ENCODE measurements at places on chromosomes 2 and 18. TPM values are rescaled to one million over a fixed set of nuclear protein-coding genes. Genes with fewer than 3 reads are reported as not detected.

DNA sequence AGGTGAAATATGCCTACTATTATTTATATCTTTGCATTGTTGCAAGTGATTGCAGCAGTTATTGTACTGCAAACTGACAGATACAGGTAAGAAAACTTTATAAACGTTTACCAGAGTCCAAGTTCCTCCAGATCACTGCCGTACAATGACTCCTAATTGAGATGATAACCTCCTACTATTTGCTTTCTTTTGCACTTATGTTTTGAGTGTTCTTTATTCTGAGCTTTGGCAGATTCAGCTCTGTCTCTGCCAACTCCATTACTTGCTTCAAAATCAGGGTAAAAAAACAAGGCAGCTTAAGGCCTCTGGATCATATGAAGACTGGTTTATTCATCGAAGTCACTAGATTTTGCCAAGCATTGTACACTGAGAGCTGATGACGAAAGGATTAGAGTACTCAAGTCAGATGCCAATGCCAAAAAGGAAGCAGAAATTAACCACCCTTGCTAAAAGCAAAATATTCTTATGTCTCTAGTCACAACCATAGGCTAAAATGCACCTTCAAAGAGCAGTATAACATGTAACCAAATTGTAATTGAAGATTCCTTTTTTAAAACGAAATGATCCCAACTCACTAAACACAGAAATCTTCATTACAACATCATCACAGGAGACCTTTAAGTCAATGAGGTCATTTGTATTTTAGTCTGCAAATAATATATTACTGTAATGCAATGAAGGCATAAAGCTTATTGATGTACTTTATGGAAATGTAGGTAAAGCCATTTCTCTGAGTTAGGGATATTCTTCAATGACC, 10.5 kb upstream of the IKZF2 start:
- H3K4me3 ChIP-seq = no peak overlapping the region
- no peaks in the 10 kb centered on the region for H3K27me3 ChIP-seq
- H3K36me3 ChIP-seq = no peaks in the 10 kb centered on the region
- no peak for DNase-seq
- no peaks in the 10 kb centered on the region for H3K4me1 ChIP-seq

DNA sequence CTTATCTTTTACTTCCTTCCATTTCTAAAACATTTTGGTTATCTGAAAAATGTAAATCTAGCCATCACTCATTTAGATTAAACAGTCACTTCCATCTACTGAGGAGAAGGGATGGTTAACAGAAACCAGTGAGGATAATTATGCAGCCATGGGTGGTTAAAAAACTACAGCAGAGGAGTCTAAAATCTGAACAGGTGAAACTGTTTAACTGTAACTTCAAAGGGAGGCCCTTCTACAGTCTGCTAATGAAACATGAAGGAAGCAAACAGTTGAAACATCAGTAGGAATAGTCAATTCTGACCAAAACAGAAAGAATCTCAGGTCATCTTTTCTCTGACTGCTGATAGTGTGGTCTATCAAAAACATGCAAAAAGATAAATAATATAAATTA, 71.0 kb downstream of the DTNB start:
- H3K27me3 ChIP-seq = no peaks in the 10 kb centered on the region
- DNase-seq = no peak
- H3K27ac ChIP-seq = no peak overlapping the region
- H3K4me1 ChIP-seq = no peaks in the 10 kb centered on the region
- no peak overlapping the region for H3K4me3 ChIP-seq
- no peaks in the 10 kb centered on the region for H3K36me3 ChIP-seq

DNA sequence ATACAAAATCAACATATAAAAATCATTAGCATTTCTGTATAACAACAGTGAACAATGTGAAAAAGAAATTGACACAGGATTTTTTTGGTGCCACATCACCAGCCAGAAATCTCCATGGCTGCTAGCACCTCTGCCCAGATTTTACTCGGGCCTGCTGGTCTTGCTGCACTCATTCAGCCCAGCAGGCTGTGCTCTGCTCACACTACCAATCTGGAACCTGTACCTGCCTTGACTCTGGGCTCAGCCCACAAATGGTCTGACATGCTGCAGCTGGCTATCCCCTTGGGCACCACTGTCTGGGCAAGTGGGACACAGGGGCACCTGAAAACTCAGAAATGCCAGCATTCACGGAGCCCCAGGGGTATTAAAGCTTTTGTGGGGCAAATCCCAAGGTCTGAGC, 392.5 kb upstream of the NRXN1 start:
- no peak overlapping the region for H3K4me3 ChIP-seq
- DNase-seq = peak; percentile 45
- H3K27ac ChIP-seq = no peak overlapping the region
- H3K4me1 ChIP-seq = no peaks in the 10 kb centered on the region
- H3K27me3 ChIP-seq = no peaks in the 10 kb centered on the region

- H3K36me3 ChIP-seq = peaks cover 9% of the 10 kb centered on the region
- no peak for DNase-seq
- no peak overlapping the region for H3K27ac ChIP-seq
Observed at GRCh38 chr18:21820033-21820810, 79.6 kb downstream of the MIB1 start.

DNA sequence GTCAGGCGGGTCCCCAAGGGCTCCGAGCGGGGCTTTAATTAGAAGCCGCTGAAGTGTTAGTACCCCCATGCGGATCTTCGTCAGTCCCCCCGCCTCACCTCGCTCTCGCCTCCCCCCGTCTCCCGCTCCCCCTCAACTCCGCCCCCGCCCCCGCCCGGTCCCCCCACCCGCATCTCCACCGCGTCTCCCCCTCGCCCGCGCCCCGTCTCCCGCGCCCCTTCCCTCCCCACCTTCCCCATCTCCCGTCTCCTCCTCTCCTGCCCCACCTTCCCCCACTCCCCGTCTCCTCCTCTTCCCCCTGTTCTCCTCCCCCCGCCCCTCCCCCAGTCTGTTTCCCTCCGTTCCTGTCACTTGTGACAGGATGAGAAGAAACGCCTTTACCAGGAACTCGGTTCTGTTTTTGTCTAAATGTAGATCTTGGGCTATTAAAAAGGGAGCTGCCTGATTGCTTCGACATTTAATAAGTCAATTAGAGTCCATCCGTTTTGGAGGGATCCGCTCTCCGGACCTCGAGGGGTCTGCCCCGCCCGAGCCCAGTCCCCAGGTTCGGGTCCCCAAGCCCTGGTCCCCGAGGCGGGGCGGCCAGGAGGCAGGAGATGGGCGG, 969 bp upstream of the ALKAL2 start:
- H3K4me3 ChIP-seq = peak overlapping the region; percentile 40
- H3K27ac ChIP-seq = no peak overlapping the region
- peaks cover 90% of the 10 kb centered on the region for H3K27me3 ChIP-seq
- no peaks in the 10 kb centered on the region for H3K36me3 ChIP-seq
- peaks cover 18% of the 10 kb centered on the region for H3K4me1 ChIP-seq
- DNase-seq = peak; percentile 23

GRCh38 chr2:191262436-191262835, 17.2 kb downstream of the MYO1B start:
- H3K4me1 ChIP-seq = peaks cover 14% of the 10 kb centered on the region
- H3K27me3 ChIP-seq = no peaks in the 10 kb centered on the region
- H3K36me3 ChIP-seq = no peaks in the 10 kb centered on the region
- no peak overlapping the region for H3K27ac ChIP-seq
- no peak overlapping the region for H3K4me3 ChIP-seq

DNA sequence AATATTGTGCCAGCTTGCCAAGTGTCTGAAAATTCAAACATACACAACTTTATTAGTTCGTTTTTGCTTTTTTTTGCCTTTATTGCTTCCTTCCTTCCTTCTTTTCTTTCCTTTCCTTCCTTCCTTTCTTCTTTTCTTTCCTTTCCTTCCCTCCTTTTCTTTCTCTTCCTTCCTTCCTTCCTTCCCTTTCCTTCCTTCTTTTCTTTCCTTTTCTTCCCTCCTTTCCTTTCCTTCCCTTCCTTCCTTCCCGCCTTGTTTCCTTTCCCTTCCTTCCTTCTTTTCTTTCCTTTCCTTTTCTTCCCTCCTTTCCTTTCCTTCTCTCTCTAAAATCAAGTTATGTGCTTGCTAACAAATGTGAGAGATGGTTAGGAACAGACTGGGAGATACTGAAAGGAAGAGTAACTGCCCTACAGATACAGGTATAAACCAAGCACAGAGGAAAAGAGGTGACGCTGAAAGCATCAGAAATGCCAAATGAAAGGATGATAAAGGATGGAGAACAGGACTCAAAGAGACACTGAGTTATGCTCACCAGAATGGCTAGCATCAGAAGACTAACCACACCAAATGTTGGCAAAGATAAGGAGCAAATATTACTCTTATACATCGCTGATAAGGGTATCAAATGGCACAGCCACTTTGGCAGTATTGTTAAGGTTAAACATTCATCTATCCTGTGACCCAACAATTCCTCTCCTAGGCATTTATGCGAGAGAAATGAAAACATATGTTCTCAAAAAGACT, 151.6 kb downstream of the MREG start:
- no peaks in the 10 kb centered on the region for H3K27me3 ChIP-seq
- no peaks in the 10 kb centered on the region for H3K36me3 ChIP-seq
- no peaks in the 10 kb centered on the region for H3K4me1 ChIP-seq
- no peak overlapping the region for H3K4me3 ChIP-seq
- no peak for DNase-seq

- no peaks in the 10 kb centered on the region for H3K36me3 ChIP-seq
- peak overlapping the region; percentile 51 for H3K4me3 ChIP-seq
- H3K27me3 ChIP-seq = peaks cover 19% of the 10 kb centered on the region
- peak; percentile 38 for DNase-seq
Observed at GRCh38 chr2:126657148-126657635, 1.2 kb downstream of the GYPC start.

GRCh38 chr2:160213511-160213910, 13.4 kb upstream of the ITGB6 start:
- H3K27me3 ChIP-seq = no peaks in the 10 kb centered on the region
- no peaks in the 10 kb centered on the region for H3K36me3 ChIP-seq
- no peak for DNase-seq
- peaks cover under 1% of the 10 kb centered on the region for H3K4me1 ChIP-seq
- no peak overlapping the region for H3K27ac ChIP-seq

GRCh38 chr18:50518787-50519546, 40.9 kb upstream of the MAPK4 start:
- no peak overlapping the region for H3K27ac ChIP-seq
- H3K4me1 ChIP-seq = peaks cover 19% of the 10 kb centered on the region
- DNase-seq = no peak
- H3K27me3 ChIP-seq = no peaks in the 10 kb centered on the region

GRCh38 chr2:12501469-12502158, 215.1 kb upstream of the TRIB2 start:
- no peak for DNase-seq
- no peak overlapping the region for H3K27ac ChIP-seq

DNA sequence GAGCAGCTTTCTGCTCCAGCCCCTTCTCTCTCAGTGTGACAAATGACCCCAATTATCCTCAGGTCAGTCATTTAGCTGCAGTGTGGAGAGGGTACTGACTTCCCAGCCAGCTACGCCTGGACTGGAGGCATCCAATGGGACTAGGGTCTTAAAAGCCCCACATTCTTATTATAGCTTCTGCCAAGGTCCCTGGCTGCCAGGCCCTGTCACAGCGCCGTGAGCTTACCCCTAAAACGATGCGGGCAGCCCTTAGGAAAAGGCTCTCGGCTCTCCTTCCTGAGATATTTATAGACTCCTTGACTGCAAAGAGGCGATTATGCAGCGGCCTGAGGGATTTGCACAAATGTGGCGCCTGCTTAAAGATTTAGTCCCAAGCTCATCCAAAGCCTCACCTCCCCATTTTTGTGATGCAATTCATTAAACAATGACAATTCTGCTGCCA, 69.2 kb upstream of the EDAR start:
- no peaks in the 10 kb centered on the region for H3K36me3 ChIP-seq
- peaks cover 24% of the 10 kb centered on the region for H3K4me1 ChIP-seq
- no peaks in the 10 kb centered on the region for H3K27me3 ChIP-seq
- peak overlapping the region; percentile 32 for H3K27ac ChIP-seq

GRCh38 chr18:56443166-56443907, 195.1 kb downstream of the TXNL1 start:
- H3K27me3 ChIP-seq = no peaks in the 10 kb centered on the region
- no peaks in the 10 kb centered on the region for H3K36me3 ChIP-seq
- H3K4me1 ChIP-seq = no peaks in the 10 kb centered on the region
- peak; percentile 16 for DNase-seq
- no peak overlapping the region for H3K27ac ChIP-seq

DNA sequence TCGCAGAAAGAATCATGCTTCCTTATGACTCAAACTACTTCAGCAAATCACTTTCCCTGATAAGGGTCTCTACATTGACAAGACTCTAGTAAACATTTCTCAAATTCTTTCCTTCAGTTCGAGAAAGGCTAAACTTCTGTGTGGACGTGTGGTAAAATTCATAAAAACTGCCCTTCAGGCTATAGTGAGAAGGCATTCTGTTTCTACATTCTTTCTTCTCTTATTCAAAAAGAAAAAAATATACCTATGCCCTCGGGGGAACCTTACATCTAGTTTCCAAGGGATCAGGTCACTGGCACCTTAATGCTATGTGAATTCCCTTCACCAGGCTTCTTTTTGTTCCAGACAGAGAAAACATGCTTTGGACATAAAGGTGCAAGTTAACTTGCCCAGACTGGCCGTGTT, 4.9 kb downstream of the VIT start:
- no peaks in the 10 kb centered on the region for H3K4me1 ChIP-seq
- no peaks in the 10 kb centered on the region for H3K27me3 ChIP-seq
- no peak overlapping the region for H3K4me3 ChIP-seq
- H3K27ac ChIP-seq = no peak overlapping the region

GRCh38 chr2:230153390-230153976, 66.3 kb downstream of the SP110 start:
- H3K4me3 ChIP-seq = no peak overlapping the region
- H3K27ac ChIP-seq = no peak overlapping the region
- no peaks in the 10 kb centered on the region for H3K27me3 ChIP-seq
- DNase-seq = peak; percentile 13
- no peaks in the 10 kb centered on the region for H3K4me1 ChIP-seq

DNA sequence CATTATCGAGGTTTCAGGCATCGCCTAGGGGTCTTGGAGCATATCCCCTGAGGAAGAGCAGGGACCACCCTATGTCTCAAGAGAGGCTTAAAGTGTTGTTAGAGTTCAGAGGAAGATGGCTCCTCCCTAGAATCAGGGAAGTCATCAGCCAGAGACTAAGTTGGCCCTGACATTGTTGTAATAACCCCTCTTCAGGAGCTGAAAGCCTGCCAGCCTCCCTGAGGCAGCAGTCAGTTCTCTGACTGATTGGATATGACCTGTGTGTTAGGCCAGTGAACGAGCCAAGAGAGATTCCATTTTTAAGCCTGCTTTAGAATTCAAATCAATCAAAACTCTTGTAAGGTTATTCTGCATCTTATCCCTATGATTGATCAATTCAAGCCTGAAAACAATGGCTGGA, 34.9 kb downstream of the ARHGAP28 start:
- H3K4me1 ChIP-seq = peaks cover 10% of the 10 kb centered on the region
- H3K27me3 ChIP-seq = no peaks in the 10 kb centered on the region
- no peak overlapping the region for H3K27ac ChIP-seq
- DNase-seq = no peak
- no peak overlapping the region for H3K4me3 ChIP-seq

INHA gene
- not detected for total RNA-seq

SIX3 gene
- total RNA-seq = 28.8 TPM

LCT gene
- 0.03 TPM for total RNA-seq

DPP10 gene
- total RNA-seq = 6.5 TPM
